ENCODE measurements at places on chromosomes 13 and 19.

DNA sequence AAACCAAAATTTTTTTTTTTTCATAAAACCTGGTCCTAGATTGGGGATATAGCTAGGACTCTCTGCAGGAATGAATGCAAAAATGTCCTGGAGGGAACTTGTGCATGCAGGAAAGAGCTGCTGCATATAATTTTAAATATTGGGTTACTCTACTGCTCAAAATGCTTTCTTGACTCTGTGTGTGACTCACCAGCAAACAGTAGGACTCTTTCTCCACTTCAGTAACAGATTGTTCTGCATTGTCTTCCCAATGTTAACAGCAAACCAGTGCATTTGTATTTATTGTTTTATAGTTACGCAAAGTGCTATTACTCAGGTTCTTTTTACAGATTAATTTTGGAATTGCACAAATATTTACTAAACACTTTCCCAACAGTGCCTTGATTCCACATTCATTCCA, 163.7 kb upstream of the KL start:
- no peak for DNase-seq

- DNase-seq = no peak
Observed at GRCh38 chr19:33194532-33194885, 379 bp downstream of the LRP3 start.

- DNase-seq = no peak
Observed at GRCh38 chr13:101447852-101448251, 4.6 kb upstream of the ITGBL1 start.

DNA sequence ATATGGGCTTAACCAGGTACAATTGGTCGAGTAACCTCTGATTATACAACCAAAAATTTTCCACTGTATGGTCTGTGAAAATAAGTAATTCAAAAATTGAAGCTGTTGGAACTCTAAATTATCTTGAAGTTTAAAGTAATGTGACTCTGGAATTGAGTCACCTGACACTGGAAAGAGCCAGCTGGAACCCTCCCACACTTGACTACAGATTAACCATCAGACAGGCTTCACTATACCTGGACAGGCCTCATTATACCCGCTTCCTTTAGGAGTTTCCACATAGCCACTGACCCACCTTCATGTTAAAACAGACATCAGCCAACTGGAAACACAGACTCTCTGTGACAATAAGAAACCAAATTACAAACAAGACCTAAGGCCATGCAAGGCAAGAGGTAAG, 1.3 kb downstream of the ZNF433 start:
- DNase-seq = no peak

DNA sequence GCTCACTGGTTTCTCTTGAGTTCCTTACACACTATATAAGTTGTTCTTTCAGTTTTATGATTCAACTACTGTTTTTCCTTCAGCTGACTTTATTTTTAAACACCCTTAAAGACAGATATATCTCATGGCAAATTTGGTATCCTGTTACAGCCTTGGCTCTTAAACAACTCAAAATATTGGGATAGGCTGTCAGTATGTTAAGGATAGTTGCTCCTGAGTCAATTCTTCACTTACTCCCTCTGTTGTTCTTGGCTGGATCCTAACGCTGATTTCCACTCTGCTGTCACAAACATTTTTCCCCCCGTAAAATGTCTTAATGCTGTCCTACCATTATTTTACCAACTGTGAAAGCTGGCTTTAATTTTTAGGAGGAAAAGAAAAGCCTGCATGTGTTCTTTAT, 1.2 kb downstream of the KCNRG start:
- DNase-seq = no peak

- DNase-seq = no peak
Observed at GRCh38 chr19:1540365-1540925, 16.6 kb downstream of the PLK5 start.

- no peak for DNase-seq
Observed at GRCh38 chr13:32150239-32150638, 118.7 kb downstream of the FRY start.

DNA sequence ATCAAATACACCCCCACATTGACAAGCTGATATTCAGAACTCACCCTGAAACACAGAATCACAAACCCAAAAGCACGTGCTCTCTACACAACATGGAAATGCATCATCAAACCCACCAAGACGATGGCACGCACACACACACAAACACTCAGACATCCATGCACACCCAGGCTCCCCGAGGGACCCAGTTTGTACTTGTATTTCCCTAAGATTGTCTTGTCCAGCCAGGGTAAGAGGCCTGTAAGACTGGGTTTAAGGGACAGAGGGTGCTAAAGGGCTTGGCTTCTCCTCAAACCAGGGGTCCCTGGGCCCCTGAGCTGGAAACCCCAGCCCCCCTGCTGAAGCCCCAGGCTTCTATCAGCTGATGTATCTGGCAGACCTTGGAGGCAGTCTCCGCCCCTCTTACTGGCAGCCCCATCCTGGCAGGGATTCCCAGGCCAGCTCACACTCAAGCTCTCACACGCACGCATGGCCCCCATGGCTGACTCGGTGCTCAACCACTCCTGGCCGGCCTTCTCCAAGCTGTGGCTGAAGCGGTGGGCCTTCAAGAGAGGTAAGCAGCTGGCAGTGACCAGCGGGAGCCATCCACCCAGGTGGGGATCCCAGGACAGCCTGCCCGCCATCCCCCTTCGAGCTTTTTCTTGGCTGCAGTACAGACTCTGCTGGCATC, 6.5 kb downstream of the ARHGEF18 start:
- DNase-seq = no peak

- DNase-seq = no peak
Observed at GRCh38 chr13:76286178-76286577, 600.0 kb downstream of the KCTD12 start.

DNA sequence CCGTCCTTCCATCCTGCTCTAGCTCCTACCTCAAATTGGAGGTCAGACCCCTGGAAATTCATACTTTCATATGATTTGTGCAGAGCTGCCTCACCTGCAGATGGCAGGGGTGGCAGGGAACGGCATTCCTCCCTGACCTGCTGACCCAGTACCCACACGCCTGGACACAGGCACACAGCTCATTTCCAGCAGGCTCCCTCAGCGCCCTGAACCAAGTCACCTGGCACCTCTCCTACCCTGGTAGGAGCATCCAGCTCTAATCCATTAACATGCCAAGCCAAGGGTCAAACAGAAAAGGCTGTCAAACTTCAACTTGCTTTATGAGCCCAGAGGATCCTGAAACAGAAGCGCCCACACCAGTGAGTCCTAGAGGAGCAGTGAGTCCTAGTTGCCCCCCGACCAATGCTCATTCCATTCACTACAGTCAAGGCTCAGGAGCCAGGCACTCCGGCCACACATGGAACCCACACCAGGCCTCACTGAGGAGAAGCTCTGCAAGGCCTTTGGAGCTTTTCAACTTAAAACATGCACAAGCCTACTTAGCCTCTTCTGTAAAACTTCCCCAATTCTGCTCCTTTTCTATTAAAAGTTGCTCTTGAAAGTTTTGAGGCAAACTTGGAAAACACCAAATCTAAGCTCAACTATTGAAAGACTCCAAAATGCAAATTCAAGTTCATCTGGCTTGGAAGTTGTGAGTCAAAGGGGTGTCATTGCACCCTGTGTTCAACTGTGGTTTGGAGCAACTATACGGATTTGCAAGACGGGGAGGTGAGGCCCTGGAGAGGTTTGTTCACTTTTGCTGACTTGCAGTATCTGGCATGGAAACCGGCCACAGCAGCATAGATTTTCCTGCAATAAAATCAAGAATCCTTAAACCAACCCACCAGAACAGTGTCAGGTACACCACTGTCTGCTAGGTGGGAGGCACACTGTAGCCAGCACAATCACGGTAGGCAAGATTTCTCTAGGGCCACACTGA, 96.7 kb downstream of the CRYL1 start:
- no peak for DNase-seq

DNA sequence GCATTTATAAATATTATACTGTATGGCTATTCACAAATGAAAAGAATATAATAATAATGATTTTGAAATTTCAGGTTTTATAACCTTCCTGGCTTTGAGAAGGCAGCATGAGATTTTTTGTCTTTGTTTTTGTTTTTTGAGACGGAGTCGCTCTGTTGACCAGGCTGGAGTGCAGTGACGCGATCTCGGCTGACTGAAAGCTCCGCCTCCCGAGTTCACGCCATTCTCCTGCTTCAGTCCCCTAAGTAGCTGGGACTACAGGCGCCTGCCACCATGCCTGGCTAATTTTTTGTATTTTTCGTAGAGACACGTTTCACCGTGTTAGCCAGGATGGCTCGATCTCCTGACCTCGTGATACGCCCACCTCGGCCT, 64.1 kb downstream of the ZNF429 start:
- DNase-seq = no peak

DNA sequence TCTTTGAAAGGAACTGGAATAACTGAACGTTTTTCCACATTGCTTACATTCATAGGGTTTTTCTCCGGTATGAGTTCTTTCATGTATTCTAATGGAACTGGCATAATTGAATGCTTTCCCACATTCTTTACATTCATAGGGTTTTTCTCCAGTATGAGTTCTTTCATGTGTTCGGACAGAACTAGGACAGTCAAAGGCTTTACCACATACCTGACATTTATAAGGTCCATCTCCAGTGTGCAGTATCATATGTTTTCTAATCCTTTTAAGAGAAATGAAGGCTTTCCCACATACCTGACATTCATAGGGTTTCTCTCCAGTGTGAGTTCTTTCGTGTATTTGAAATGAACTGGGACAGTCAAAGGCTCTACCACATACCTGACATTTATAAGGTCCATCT, 24.7 kb downstream of the ZNF564 start:
- DNase-seq = no peak

- no peak for DNase-seq
Observed at GRCh38 chr13:97114651-97115050, 107.5 kb upstream of the MBNL2 start.

DNA sequence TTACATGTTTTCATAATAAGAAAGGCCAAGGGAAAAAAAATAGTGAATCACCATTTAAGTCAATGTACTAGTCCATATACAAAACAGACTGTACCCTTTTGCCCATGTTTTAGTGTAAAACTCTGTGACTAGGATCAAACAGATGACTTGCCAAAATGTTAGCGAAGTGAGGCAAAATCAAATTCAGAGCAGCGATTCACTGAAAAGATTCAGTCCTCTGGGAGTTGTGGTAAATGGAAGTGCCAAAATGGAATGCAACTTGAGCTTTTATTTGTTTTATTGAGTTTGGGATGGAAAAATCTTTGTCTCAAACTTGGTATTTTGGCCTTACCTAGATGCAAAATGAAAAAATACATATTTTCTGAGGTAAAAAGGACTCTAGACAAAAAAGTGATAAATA, 9.1 kb downstream of the CDADC1 start:
- no peak for DNase-seq

DNA sequence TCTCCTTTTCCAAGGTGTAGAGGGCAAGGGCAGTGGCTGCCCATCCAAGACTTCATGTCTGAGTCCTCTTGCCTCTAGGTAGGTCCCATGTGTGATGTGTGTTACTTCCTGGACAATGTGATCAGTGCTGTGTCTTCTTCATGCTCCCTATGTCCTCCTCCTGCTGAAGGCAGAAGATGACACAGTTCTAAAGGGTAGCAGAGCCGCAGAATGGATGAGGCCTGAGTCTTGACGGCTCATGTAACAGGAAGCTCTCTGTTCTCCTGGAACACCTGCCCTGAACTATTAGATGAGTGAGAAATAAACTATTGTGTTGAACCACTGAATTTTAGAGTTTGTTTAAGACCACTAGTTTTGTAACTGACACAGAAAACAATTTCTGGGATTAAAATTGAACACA, 165.9 kb downstream of the NDFIP2 start:
- DNase-seq = no peak

DNA sequence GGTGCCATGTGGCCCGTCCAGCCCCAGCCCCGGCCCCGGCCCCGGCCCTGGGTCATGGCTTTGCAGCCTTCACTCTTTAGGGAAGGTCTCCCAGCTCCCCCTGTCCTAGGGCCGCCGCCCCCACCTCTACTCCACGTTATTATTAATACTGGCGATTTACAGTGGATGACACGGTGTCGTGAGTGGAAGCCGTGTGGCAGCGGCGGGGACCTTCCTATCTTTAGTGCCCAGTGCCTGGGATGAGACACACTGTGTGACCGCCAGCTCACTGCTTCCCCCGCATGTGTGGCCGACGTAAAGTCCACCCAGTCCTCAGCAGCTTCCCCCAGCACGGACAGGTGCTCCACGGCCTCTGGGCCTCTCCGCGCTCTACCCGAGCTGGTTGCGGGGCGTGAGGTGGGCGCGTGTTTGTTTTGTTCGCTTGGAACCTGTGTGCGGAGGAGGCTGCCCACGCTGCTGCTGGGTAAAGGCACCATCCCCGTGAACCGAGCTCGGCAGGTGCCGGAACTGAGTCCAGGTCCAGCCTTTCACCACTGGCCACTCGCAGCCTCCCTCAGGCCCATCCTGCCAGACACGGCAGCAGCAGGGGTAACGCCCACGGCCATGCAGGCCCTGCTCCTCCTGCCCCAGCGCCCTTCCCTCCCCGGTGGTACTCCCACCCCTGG, 70.9 kb upstream of the MCF2L start:
- DNase-seq = no peak

GRCh38 chr13:25846222-25846984, 205.4 kb downstream of the SHISA2 start:
- DNase-seq = no peak

GRCh38 chr13:24659239-24659638, 21.0 kb upstream of the ATP12A start:
- DNase-seq = no peak

DNA sequence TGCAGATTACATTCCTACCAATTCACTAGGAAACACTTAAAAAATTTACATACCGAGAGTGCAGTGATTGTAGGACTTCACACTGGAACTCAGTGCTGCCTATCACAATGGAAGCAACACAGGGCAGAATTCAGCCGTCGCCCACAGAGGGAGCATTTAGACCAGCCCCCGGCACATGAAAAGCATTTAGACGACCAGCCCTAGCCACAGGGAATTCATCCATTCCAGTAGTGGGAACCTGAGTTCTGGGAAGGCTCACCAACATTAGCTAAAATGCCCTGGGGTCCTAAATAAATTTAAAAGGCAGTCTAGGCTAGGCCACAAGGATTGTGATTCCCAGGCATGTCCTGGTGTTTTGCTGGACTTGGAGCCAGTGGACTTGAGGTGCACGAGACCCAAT, 155.2 kb downstream of the LIG4 start:
- DNase-seq = no peak

DNA sequence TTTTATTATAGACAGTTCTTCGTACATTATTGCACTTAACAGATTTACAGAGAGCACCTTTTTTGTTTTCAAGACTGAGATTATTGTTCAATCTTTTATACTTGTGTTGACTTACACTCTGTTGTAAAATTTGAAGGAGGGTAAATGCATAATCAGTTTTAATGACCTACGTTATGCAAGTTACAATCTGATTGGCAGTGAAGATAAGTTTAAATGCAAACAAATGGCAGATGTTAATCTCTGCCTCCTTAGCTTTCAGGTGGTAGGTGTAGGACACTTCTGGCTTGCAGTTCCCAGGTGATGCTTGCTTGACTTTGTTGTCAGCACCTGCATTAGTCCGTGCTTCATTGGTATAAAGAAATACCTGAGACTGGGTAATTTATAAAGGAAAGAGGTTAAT, 424.9 kb downstream of the FGF9 start:
- DNase-seq = no peak

- DNase-seq = no peak
Observed at GRCh38 chr13:73171271-73171682, 112.5 kb downstream of the KLF5 start.
